Activated naive CD4-positive, alpha-beta T cell (primary cell): ENCODE measurements at places on chromosomes 3 and 15.

DNA sequence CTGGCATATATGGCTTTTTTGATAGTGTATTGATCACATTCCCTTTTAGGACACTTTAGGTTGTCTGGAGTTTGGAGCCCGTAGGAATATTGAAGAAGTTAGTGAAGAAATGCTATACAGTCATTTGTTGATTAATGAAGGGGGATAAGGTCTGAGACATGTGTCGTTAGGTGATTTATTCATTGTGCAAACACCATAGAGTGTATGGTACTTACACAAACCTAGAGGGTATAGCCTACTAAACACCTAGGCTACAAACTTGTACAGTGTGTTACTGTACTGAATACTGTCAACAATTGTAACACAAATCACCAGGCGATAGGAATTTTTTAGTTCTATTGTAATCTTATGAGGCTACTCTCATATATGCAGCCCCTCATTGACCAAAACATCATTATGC, 3.3 kb downstream of the TPM1 start:
- DNase-seq = no peak

GRCh38 chr3:73611176-73611575, 13.6 kb downstream of the PDZRN3 start:
- DNase-seq = no peak

- DNase-seq = no peak
Observed at GRCh38 chr15:28191832-28192231, 92.7 kb upstream of the OCA2 start.

- DNase-seq = no peak
Observed at GRCh38 chr3:3847994-3848922, 49.0 kb downstream of the LRRN1 start.

GRCh38 chr15:80452166-80452565, 48.0 kb downstream of the ARNT2 start:
- DNase-seq = no peak

DNA sequence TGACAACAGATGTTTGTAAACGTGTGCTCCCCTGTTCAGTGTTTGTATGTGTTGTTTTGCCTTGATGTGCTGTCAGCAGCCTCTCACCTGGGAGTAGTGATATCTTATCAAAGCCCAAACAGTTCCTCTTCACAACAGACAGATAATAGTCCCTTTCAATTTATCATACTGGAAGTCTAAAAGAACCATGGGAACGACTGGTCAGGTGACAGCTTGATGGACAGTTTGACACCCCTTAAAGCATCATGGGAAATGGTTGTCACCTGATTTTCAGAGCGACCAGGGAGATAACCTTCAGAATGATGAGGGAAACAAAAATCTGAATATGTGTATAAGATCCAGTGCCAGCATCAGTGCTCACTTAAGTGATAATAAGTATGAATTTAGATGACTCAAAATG, 146.3 kb upstream of the SOX2 start:
- DNase-seq = no peak

DNA sequence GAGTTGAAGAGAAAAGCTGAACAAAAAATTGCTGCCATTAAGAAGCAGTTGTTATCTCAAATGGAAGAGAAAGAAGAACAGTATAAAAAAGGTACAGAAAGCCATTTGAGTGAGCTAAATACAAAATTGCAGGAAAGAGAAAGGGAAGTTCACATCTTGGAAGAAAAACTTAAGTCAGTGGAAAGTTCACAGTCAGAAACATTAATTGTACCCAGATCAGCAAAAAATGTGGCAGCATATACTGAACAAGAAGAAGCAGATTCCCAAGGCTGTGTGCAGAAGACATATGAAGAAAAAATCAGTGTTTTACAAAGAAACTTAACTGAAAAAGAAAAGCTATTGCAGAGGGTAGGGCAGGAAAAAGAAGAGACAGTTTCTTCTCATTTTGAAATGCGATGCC, 152.4 kb upstream of the LRRFIP2 start:
- no peak for DNase-seq

DNA sequence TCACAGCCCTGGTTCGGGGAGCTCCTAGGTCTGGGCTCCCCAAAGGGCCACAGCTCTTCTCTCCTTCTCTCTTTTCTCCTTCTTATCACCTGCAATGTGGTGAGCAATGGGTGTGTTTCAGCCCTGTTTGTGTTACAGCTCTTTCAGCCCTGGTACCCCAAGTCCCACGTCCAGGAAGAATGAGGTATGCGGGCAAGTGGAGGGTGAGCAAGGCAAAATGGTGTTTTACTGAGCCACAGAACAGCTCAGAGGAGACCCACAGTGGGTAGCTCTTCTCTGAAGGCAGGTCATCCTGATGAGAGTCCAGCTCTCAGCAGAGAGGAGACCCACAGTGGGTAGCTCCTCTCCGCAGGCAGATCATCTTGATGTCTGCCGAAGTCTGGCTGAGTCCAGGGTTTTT, 86.8 kb downstream of the BFSP2 start:
- DNase-seq = no peak
